ENCODE measurements at places on chromosomes 5 and 9.

- peak; percentile 60 for DNase-seq
Observed at GRCh38 chr9:69173891-69174615, at the start of gene TJP2. Gene TJP2, plus strand, starts transcription at chr9:69174277. Its CDS starts 96 bp downstream, at chr9:69174373.

- peak; percentile 3 for DNase-seq
Observed at GRCh38 chr9:22395687-22396141, 50.9 kb upstream of the DMRTA1 start.

DNA sequence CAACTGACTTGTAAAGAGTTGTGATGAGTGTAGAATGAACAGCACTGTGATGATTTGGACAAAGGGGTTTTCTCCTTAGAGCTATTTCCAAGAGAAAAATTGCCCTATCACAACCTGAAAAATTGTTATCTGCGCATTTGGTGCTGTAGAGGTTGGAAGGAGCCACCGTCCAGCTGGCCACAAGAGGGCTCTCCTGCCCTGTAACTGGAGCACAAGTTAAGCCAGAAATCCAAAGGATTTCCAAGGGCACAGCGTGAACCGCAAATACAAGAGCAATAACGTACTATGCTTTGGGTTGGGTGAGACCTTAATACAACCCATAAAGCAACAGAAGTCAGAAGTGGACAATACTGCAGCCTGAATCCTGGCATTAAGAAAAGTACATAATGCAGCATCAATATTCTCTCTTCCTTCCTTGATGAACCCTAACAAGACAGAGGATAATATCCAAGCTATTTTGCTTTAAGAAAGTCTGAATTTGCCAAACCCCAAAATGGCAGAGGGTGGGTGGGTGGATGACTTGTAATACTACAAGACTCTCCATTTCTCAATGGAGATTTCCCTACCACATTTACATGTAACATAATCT is 56.8 kb upstream of the SMIM32 start:
- peak; percentile 78 for DNase-seq

DNA sequence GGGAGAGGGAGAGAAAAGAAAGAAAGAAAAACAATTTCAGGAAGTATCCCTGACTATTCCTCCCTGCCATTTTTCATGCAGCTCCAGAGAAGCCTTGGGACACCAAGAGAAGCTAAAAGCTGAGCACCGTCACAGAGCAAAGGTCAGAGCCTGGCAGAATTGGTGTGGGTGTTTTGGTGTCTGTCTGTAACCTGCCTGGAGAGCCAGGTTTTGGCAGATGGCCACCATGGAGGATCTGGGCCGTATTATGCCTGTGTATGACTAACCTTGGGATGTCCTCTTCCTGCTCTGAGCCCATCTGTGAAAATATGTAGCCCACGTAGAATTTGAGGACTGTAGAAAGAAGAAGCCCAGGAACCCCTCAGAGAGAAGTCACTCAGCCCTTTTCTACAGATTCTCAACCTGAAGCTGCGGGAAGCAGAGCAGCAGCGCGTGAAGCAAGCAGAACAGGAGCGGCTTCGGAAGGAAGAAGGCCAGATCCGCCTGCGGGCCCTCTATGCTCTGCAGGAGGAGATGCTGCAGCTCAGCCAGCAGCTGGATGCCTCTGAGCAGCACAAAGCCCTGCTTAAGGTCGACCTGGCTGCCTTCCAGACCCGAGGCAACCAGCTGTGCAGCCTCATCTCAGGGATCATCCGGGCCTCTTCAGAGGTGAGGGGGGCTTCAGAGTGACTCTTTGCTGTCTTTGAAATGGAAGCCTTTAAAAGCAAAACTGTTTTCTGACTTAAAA is 18.8 kb downstream of the GLE1 start:
- peak; percentile 68 for DNase-seq

GRCh38 chr5:97229688-97230285 is 46.7 kb upstream of the RIOK2 start:
- DNase-seq: peak; percentile 1

- DNase-seq: no peak
Observed at GRCh38 chr5:14869668-14870164, 1.9 kb downstream of the ANKH start.

GRCh38 chr5:27242258-27242626 is 203.9 kb upstream of the CDH9 start:
- DNase-seq: no peak

GRCh38 chr5:78504704-78505677 is 143.6 kb downstream of the LHFPL2 start:
- DNase-seq: peak; percentile 100

- no peak for DNase-seq
Observed at GRCh38 chr9:78239506-78239905, 3.6 kb downstream of the CEP78 start.

DNA sequence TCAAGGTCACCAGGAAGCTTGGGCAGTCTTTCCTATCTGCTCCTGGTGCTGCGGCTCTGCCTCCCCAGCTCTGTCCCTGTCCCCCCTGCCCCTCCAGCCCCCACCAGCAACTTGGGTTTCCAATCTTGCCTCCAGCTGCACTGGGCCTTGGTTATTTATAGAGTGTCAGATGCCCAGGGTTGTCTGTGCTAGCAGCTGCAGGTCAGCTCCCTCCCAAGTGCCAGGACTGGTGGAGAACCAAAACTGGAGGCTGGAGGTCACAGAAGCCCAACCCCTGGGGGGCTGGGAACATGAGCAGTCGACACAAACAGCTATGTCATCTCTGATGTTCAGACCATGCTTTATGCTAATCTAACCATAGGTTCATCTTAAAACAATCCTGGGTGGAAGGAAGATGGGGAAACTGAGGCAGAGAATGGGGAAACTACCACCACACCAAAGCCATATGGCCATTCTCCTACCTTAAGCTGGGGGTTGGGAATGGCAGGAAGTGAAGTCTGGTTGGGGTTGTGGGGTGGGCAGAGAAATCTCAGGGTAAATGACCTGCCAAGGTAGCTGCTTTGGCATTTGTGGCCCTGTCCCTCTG is 1.7 kb downstream of the TPM2 start:
- DNase-seq: no peak

GRCh38 chr9:134056483-134057306 is 11.1 kb downstream of the BRD3 start:
- DNase-seq: no peak

GRCh38 chr5:38556599-38557307 is at the start of gene LIFR:
Gene LIFR, minus strand, starts transcription at chr5:38556646. Its CDS starts 25,999 bp downstream, at chr5:38530647.
- DNase-seq: peak; percentile 84

DNA sequence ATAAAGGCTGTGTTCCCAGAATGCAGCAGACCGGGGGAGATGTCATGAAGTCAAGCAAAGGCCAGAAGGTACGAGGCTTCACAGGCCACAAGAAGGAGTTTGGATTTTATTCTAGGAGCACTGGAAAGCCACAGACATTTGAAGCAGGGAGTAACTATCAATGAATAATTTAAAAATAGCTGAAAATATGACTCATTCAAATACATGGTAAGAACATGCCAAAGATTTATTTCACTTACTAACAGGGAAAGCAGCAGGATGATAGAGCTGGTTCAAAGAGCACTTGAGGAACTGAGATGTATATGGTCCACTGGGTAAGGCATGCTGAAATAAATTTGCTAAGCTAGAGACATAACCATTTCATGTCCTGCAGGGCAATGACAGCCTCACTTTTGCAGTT is 53.2 kb downstream of the MSX2 start:
- no peak for DNase-seq

- DNase-seq: no peak
Observed at GRCh38 chr9:123657099-123657498, 272.8 kb downstream of the DENND1A start.

- DNase-seq: no peak
Observed at GRCh38 chr9:113526231-113526746, 62.8 kb downstream of the RGS3 start.

DNA sequence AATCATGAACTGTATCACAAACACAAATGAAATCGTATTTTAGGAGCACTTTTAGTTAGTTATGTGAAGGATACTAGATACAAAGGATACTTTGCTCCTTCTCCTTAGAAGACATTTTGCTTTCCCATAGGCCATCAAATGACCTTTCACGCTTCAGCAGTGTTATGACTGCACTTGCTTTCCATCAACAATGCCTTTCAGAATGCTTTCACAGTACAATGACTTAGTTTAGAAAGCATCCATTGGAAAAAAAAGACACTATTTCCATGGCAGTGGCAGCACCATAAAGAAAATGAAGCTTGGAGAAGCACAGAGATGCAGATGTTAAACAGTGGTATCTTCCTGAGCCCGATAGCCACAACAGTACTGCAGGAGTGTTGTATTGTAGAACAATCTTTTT is 203.9 kb downstream of the PCSK1 start:
- no peak for DNase-seq

GRCh38 chr5:169013846-169014245 is 287.1 kb downstream of the SLIT3 start:
- DNase-seq: no peak

- no peak for DNase-seq
Observed at GRCh38 chr9:35577486-35577885, 27.6 kb upstream of the TESK1 start.

DNA sequence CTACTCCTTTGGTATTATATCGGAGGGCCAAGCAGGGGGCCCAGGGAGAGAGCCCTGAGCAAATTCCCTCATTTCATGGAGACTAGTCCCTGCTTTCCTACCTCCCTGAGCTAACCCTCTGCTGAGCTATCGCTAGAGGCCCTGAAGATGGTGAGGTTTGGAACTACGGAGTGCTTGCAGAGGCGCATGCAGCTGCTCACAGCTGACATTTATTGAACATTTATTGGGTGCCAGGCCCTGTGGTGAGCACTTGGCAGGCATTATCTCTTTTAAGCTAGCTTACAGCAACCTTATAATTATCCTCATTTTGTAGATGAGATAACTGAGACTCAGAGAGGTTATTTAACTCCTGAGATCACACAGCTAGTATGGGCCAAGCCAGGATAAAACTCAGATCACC is 9.8 kb downstream of the FAT2 start:
- no peak for DNase-seq

DNA sequence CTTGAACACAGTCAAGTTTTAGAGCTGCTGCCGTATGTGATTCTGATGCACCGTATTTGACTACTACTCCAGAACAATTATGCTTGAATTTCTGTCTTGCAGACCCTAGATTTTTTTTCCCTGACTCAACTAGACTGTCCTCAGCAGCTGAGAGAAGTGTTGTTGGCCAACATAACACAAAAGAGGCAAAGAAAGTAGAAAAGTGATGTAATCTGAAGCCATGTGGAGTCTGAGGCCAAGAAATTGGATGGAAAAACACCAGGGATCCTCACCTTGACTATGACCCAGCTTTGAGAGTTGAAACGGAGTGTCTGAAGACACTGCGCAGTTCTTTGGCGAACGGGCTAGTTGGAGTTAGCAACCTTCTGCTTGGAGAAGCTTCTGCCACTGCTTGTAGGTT is 36.3 kb upstream of the FGF1 start:
- peak; percentile 33 for DNase-seq

GRCh38 chr9:22129133-22129532 is 120.0 kb upstream of the CDKN2B start:
- peak; percentile 59 for DNase-seq

DNA sequence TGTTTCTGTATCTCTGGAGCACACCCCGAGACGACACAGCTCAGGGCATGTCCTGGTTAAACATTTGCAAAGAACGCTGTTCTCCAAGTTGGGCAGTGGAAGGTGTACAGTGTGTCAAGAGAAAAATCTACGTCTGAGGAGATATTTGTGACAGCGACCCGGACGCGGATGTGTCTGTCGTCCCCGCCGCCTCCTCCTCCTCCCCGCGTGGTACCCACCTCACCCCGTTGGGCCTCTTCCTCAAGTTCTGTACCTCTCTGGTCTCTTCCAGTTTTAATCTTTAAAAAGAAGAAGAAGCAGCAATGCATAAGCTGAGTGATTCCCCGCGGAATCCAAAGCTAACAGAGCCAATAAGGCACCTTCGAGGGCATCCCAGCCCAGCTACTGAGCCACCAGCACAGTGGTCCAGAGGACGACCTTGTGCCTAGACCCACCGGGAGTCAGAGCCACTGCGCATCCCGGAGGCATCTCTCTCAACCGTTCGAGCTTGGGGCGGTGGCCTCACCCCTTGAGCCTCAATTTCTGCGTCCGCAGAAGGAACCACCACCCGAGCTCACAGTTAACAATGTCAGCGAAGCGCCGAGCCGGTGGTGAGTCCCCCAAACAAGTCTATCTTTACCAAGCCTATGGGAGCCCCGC is 467 bp downstream of the C9orf78 start:
- no peak for DNase-seq

GRCh38 chr5:150235500-150235854 is 45.6 kb downstream of the SLC6A7 start:
- DNase-seq: no peak

DNA sequence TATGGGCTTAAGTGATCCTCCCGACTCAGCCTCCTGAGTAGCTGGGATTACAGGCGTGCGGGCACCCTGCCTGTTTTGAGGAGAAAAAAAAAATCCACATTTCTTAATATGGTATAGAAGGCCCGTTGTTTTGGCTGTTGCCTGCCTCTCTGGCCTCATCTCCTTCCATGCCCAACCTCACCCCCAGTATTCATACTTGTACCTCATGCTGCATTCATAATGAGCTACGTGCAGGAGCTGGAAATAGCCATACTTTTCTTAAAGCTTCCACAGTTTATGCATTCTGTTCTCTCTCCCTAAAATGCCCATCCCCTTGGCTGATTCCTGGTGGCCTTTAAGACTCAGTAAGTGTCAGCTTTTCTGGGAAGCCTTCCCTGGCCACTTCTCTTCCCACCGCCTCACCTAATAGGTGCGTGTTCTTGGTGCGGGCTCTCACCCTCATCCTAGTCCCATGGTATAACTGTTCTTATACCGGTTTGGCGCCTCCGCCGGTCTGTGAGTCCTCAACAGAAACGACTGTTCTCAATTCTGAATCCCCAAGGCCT is 2.1 kb upstream of the TPM2 start:
- DNase-seq: no peak

DNA sequence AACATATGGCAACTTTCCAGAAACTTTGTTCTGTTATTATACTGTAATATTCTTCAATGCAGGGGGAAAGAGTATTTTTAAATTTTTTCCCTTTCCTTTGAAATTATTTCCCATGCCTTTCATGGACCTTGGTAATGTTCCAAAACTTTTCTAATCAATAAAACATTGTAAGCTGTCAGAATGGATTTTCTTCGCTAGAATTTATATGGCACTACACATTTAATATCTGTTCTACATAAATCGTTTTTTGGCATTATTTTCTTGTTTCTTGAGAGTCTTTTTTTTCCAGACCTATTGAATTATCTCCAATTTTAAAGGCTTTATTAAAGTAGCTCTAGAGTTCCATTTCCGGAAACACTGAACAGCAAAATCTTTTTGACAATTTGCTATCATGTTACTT is 249.0 kb downstream of the TMEM167A start:
- DNase-seq: no peak

GRCh38 chr9:124749781-124750180 is 21.3 kb downstream of the NR6A1 start:
- DNase-seq: no peak

DNA sequence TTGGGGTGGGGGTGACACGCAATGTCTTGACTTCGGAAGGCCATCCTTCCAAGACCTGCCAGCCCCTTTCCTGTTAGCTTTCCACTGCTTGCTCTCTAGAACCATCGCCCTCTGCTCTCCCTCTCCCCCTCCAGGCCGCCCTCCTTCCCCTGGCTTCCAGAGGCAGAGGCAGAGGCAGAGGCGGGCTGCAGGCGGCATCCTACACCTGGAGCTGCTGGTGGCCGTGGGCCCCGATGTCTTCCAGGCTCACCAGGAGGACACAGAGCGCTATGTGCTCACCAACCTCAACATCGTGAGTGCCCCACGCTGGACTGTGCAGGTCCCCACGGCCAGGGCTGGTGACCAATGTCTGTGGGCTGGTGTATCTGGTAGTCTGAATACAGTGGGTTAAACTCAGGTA is 2.0 kb downstream of the ADAMTS13 start:
- no peak for DNase-seq

GRCh38 chr5:176732306-176732705 is 78.1 kb upstream of the UNC5A start:
- DNase-seq: no peak

- peak; percentile 93 for DNase-seq
Observed at GRCh38 chr5:64784451-64785025, 15.8 kb downstream of the CWC27 start.

Measured in fibroblast of pulmonary artery (primary cell).